ENCODE measurements at places on chromosomes 12 and 14. TPM values are rescaled to one million over a fixed set of nuclear protein-coding genes. Genes with fewer than 3 reads are reported as not detected.

The TSPAN19 gene
- total RNA-seq: not detected

The BCL2L14 gene
- total RNA-seq: 1.6 TPM

The APOF gene
- total RNA-seq: not detected

The ADGRD1 gene
- 18.7 TPM for total RNA-seq

The TAS2R42 gene
- total RNA-seq: not detected

The MYBPC1 gene
- 395 TPM for total RNA-seq

The CMTM5 gene
- 0.64 TPM for total RNA-seq

Data from breast epithelium (tissue), 4 donors.